ENCODE measurements at places on chromosomes 7 and 10.

DNA sequence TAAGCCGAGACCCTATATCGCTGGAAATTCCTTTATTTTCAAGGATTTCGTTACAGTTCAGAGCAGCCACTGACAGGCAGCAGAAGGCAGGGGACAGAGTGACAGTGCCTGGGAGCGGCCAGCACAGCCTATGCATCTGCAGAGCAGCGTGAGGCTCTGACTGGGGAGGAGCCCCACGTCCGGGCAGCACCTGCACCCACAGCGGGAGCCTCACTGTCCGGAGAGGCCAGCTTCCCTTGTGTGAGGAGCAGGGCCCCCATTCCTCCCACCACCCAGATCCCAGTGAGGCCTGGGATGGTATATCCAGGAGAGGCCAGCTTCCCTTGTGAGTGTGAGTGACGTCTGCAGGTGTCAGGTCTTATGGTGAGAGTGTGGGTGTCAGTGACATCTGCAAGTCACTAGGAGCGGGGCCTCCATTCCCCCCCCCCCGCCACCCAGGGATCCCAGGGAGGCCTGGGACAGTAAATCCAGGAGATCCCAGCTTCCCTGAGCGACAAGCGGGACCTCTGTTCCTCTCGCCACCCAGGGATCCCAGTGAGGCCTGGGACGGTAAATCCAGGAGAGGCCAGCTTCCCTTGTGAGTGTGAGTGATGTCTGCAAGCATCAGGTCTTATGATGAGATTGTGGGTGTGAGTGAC, 259.1 kb downstream of the PTPRN2 start:
- no peak for ATAC-seq

GRCh38 chr10:11230498-11231167, 213.0 kb downstream of the CELF2 start:
- ATAC-seq: no peak

GRCh38 chr7:78702770-78703169, 750.7 kb downstream of the MAGI2 start:
- ATAC-seq: no peak

DNA sequence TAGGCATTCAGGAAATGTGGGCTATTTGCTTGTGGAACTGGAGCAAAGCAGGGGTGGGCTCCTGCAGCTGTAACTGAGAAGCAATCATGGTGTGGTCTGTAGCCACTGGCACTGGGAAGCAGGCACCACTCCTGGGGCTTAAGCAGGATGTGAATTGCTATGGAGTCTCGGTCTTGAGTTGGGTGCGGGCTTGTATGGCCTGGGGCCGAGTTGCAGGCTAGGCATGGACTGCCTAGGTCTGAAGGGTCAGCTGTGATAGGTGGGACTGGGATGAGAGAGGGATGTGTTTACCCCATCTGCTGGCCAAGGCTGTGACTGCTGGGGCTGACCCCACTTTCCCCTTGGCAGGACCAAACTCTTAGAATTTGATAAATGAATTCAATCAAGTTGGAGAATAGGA, 43.0 kb downstream of the ADCY1 start:
- no peak for ATAC-seq

DNA sequence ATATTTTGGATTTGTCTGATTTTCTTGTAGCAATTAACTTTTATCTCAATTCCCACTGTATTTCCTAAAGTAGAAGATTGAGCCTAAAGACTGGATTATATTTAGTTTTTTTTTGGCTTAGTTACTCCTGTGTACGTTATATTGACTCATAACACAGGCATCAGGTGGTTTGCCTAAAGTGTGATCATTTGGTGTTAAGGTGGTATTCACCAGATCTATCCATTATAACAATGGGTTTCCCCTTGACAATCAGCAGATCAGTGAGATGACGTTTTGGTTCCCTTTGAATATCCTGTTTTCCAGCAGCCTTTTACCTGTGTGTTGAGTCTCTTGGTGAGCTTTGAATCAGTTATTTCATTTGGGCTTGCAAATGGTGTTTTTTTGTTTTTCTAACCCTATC, 18.1 kb downstream of the MAPK8 start:
- ATAC-seq: peak; percentile 38

GRCh38 chr7:130893441-130893894, 159.5 kb upstream of the KLF14 start:
- peak; percentile 4 for ATAC-seq

GRCh38 chr10:28586176-28586575, 53.3 kb downstream of the WAC start:
- ATAC-seq: no peak

GRCh38 chr10:132461683-132462231, 64.8 kb downstream of the PWWP2B start:
- ATAC-seq: no peak

DNA sequence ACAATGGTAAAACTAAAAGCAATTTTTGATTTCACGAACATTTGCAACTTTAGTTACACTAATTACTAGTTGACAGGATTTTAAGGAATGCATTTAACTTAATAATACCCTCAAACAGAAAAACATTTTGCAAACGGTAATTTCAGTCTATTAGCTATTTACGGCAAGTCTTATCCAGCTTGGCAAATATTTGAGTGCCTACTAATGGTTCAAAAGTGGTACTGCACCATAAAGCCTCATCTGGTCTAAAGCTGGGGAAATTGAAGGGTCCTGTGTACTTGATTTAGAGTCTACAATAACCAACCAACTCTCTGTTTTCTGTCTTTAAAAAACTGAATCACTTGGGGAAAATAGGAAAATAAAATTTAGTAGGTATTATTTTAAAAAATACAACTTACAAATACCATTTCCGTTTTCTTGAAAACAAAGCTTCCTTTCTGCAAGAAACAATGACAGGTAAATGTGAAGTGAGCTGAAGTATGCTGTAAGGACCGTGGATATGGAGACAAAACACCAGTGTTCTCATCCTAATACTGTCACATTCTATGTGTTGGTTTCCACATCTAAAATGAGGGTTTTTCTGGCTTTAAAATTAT, 142.3 kb downstream of the VPS50 start:
- no peak for ATAC-seq

DNA sequence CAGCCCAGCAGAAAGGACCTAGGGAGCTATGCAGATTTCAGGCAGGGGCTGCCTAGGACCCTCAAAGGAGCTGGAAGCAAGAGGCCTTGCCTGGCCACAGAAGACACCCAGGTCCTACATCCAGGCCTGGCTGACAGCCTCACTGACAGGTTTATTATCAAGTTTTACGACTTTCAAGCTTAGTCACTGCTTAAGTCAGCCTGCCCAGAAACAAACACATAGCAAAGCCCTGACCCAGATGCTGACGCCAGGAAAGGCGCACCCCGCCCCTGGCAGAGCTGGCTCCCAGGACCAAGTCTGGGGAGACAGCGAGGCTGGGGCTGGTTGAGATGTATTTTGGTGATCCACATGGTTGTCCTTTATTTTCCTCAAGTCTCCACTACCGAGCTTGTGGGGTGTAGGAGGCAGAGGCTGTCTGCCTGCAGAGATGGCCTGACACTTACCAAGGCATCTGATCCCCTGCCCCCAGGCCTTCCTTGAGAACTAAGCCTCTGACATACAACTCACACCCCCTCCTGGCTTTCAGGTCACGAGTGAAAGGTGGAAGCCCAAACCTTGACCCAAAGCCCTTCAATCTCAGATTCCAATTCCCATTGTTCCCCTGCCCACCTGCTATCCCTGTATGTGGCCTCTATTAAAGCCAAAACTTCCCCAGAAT, 80.7 kb upstream of the EMX2 start:
- no peak for ATAC-seq

- ATAC-seq: no peak
Observed at GRCh38 chr10:28975891-28976531, 298.7 kb downstream of the BAMBI start.

DNA sequence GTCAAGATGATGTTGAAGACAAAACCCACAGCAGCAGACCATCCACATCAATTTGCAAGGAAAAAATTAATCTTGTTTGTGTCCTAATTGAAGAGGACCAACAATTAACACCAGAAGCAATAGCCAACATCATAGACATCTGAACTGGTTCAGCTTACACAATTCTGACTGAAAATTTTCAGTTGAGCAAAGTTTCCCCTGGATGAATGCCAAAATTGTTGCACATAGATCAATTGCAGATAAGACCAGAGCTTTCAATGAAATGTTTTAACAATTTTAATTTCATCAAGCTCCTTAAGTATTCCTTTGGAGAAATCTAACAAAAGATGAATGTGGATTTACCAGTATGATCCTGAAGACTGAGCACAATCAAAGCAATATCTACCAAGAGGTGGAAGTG, 168.6 kb downstream of the CTNNA3 start:
- ATAC-seq: no peak

GRCh38 chr10:72334196-72334824, 20.4 kb downstream of the DNAJB12 start:
- no peak for ATAC-seq

- ATAC-seq: no peak
Observed at GRCh38 chr7:51021906-51022570, 239.3 kb upstream of the GRB10 start.

DNA sequence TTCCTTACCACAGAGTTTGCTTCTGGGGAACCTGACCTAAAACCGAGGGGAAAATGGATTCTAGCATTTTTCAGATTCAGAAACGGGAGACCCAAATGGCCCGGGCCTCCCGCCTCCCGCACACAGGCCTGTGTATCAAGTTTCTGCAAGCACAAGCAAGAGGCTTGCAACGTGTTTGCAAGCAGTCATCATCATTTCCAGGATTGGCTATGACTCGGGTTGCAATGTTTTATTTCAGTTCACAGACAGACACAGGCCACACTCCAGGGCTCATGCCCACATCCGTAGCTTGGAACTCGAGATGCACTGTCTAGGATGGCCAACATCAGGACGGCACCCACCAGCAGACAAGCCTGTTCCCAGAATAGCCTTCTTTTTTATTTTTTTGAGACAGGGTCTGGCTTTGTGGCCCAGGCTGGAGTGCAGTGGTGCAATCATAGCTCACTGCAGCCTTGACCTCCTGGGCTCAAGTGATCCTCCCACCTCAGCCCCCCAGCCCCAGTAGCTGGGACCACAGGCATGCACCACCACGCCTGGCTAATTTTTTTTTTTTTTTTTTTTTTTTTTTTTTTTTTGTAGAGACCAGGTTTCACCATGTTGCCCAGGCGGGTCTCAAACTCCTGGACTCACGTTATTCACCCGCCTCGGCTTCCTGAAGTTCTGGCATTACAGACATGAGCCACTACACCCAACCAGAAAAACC, 68.1 kb upstream of the FOXK1 start:
- no peak for ATAC-seq

GRCh38 chr10:3666525-3667302, 118.3 kb downstream of the KLF6 start:
- no peak for ATAC-seq

- ATAC-seq: no peak
Observed at GRCh38 chr10:73076360-73077183, 20.1 kb downstream of the P4HA1 start.

GRCh38 chr10:59962756-59963155, 56.4 kb upstream of the CCDC6 start:
- ATAC-seq: no peak

GRCh38 chr10:76523791-76524351, 1092.4 kb downstream of the LRMDA start:
- no peak for ATAC-seq

GRCh38 chr10:70191161-70191971, 21.1 kb upstream of the SAR1A start:
- no peak for ATAC-seq

DNA sequence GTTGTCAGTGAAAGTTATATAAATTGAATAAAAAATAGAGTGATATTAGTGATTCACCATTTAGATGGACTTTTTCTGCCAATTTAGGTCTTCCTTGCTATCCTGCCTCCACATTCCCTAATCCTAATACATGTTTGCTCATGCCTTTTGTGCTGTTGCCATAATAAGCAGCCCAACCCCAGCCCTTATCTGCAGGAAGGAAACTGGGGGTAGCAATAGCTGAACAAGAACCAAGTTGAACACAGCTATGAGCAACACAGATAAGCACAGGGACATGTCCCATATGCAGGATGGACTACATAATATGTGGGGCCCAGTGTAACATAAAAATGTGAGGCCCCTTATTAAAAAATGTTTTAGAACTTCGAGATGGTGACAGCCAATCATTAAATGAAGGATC, 91.2 kb upstream of the AHR start:
- no peak for ATAC-seq

DNA sequence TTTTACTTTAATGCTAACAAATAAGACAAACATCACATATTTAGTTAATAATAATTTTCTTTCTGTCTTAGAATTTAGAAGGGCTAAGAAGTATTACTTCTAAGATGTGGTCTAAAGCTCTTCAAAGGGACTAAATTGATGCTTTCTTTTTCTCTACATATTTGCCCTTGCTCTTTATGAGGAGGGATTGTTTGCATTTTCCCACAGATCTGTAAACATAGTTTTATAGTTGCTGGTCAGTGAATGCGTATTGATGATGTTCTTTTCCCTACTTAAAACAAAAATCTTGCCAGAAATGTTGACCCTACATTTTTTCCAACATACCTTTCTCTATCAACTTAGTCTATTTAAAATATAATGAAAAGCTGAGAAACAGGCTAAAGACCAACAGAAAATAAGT, 372.4 kb upstream of the LRGUK start:
- no peak for ATAC-seq

Measured in activated CD4-positive, CD25-positive, alpha-beta regulatory T cell treated with anti-CD3 and anti-CD28 coated beads, Interleukin-2, amount 50 U/mL, for 24 hours (primary cell).